AG09319 (cell line): ENCODE measurements at places on chromosomes 1 and 21.

DNA sequence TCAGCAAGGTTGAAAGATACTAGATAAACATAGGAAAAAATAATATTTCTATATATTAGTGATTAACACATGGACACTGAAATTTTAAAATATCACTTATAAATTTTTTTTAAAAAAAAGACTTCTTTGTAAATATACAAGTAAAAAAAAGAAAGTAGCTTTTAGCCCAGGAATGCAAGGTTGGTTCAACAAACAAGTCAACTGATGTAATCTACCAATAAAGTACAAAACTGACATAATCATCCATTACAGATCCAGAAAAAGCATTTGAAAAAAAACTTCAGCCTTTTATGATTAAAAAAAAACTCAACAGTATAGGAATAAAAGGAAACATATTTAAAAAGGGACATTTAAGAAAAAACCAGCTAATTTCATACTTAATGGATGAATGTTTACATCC is 48.4 kb downstream of the TRMT1L start:
- no peak for DNase-seq

- no peak for DNase-seq
Measured at GRCh38 chr1:235642943-235643371, 6.6 kb downstream of the GNG4 start.

GRCh38 chr1:223730479-223731132 is 18.3 kb downstream of the CAPN2 start:
- no peak for DNase-seq

- DNase-seq = no peak
Measured at GRCh38 chr1:175963740-175964139, 220.3 kb upstream of the TNR start.

- DNase-seq = no peak
Measured at GRCh38 chr1:79716447-79716846, 709.9 kb upstream of the ADGRL4 start.

- DNase-seq = no peak
Measured at GRCh38 chr1:105260001-105260400, 1510.3 kb downstream of the AMY1C start.

DNA sequence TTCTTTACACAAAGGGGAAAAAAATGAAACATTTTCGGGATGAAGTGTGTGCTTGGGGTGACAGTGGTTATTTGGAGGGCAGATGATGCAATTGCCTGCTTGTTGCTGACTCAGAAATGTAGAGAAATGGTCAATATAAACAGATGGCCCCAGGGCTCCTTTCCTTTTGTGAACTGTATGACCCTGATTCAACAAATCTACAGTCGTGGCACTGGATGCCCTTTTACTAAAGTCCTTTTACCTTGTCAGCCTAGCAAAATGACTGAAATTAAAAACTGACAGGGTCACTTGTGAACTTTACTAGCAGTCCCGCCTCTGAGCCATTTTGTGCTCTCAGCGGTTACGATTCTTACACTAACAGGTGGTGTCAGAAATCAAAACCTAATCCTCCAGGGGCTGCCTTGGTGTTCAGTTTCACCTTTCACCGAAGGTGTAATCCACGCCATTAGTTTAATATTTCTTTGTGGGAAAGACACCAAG is 49.8 kb downstream of the GREM2 start:
- no peak for DNase-seq

- no peak for DNase-seq
Measured at GRCh38 chr1:28323720-28324119, 5.1 kb upstream of the MED18 start.

GRCh38 chr21:28913071-28913470 is 79.6 kb downstream of the LTN1 start:
- DNase-seq = no peak

- no peak for DNase-seq
Measured at GRCh38 chr1:221810406-221810805, 68.5 kb upstream of the DUSP10 start.

DNA sequence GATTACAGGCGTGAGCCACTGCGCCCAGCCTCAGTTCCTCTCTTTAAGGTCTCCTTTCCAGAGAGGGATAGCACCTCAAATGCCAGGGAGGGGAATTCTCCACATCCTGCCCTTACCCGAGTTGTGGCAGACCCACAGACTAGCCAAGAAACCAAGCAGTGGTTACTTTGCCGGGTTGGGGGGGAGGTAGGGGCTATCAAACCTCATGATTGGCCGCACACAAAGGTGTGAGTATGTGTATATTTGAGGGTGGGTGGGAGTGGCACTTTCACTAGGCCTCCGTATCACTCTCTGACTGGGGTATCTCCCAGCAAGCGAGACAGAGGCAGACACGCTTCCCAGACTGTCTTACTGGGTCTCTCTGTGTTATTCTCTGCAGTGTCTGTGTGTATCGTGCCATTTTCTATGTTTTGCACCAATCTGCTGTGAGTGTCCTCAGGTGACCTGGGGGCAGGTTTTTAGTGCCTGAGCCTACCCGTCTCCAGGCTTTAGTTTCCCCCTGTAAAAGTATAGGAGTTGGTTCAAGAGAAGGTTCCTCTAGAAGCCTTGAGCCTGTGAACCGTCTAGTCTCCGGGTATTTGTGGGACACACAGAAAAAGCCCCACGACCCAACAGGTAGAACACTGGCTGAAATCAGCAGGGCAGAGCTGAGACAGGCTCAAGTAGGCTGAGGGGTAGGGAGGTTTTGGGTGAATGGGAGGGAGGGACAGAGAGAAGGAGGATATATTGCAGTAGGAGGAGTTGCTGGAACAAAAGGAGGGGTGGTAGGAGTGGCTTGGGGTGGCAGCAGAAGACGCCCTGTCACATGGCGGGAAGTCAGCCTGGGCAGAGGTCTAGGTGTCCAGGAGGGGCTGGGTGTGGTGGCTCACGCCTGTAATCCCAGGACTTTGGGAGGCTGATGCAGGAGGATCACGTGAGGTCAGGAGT is 10.3 kb downstream of the LMNA start:
- no peak for DNase-seq

- DNase-seq = no peak
Measured at GRCh38 chr1:108158893-108159453, 41.2 kb downstream of the SLC25A24 start.

GRCh38 chr1:96643519-96643918 is 78.1 kb upstream of the PTBP2 start:
- DNase-seq = no peak

DNA sequence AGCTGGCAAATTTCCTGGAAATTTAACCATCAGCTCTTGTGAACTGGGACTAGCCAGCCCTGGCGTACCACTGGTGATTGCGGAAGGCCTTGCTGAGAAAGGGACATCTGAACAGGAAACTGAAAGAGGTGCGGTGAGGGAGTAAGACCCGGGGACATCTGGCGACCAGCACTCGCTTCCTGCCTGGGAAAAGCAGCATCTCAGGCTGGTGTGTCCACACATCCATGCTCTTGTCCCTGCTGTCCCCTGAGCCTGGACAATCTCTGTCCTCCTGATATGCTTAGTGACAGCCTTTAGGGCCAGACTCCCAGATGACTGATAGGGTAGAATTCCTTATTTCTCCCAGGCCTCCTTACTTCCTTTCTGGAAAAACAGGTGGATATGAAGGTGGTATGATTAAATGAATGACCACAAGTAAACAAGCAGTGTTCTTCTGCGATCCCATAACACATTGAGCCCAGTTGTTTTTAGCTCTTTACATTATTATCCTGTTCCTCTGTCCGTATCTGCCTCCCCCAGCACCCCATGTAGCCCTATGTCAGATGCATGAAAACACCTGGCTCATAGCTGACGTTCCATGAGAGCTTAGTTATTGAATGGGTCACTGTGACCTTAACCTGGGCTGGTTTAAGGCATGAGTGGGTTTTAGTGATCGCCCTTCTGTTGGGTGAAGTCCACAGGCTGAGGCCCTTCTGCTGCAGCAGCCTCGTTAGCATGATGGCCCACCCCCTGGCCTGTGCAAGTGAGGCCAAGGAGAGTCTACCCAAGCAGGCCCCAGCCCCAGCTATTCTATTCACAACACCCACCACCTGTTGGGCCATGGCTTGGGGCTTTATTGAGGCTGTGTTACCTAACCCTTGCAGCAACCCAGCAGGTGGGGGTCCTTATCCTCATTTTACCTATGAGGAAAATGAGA is 76.1 kb upstream of the GADD45A start:
- no peak for DNase-seq

GRCh38 chr1:209861242-209861641 is 33.5 kb downstream of the UTP25 start:
- DNase-seq = no peak

DNA sequence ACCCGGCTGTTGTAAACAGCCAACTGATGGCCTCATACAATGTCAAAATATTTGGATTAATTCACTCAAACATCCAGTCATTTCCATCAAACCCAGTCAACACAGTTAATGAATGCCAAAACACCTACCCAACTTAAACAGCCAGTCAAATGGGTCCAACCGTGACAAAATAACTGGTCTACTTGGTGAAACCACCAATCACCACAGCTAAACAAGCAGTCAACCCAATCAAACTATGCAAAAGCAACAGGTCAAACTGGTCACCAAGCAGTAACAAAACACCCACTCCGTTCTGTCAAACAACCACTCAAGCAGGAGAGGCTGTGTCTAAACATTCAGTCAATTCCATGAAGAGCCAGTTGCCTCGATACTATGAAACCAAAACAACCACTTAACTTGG is 119.2 kb downstream of the FOXD2 start:
- no peak for DNase-seq

- no peak for DNase-seq
Measured at GRCh38 chr1:162372159-162373071, 4.2 kb downstream of the SPATA46 start.

DNA sequence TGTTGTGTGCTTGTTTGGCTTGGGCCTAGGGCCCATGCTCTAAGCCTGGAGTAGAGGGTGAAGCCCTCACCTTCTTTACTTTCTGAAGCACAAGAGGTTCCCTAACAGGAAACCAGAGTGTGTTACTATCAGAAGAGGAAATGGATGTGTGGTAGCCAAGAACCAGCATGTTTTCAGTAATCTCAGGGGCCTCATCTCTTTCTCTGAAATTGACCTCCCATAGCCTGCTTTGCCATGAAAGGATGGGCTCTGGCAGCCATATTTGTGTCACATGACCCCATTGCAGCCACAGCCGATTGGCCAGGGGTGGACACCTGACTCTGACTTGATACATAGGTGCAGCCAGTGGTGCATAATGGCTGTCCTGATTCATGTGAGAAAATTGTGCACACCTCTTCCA is 18.6 kb downstream of the A3GALT2 start:
- DNase-seq = no peak

DNA sequence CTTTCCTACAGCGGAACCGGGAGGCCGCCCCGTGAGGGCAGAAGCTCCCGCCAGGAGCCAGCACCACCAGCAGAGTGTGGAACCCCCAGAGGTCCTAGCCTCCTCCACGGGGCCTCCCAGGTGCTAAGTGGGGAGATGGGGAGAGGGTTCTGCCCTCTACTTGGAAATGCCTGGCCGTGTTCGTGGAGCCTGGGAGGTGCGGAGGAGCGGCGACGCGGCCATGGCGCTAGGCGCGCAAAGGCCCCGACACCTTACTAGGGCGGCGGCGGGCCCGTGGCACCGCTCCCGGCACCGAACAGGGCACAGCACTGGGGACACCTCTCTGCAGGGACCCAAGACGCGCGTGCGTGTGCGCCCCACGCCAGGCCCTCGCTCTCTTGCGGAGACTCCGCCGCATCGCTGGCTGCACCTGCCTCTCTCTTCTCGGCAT is 1.3 kb upstream of the CACNA1E start:
- DNase-seq = no peak

GRCh38 chr1:91567583-91567982 is 66.9 kb downstream of the CDC7 start:
- DNase-seq = no peak

- DNase-seq = no peak
Measured at GRCh38 chr1:41592451-41593125, 108.1 kb upstream of the EDN2 start.

DNA sequence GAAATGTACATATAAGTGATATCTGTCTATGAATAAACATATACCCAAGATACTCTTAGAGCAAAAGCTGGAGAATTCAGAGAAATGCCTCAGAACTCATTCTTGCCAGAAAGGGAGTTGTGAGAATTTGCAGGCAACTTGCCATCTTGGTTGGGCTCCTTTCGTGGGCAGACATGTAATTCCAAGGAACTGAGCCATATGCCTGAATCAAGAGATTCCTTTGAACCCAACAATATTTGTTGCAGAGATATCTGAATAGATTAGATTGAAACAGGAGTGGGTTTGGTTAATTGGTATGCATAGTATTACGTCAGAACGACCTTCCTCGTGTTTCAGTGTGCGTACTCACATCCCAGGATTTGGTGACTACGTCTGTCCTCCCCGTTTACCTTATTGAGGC is 67.0 kb downstream of the TGFB2 start:
- peak; percentile 28 for DNase-seq

DNA sequence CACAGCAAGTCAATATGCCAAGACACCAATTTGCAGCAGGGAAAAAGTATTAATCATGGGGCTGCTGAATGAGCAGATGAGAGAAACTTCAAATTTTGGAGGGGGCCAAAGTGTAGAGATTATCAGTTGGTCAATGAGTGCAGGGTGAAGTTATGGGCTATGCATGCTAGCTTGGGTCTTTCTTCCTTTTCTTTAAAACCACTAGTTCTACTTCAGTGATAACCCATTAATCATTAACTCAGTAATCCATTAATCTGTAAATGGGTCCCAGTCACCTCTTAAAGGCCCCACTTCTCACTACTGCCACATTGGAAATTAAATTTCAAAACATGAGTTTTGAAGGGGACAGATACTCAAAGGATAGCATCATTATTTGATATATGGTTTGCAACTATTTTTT is 688.6 kb upstream of the ADGRL4 start:
- DNase-seq = no peak

DNA sequence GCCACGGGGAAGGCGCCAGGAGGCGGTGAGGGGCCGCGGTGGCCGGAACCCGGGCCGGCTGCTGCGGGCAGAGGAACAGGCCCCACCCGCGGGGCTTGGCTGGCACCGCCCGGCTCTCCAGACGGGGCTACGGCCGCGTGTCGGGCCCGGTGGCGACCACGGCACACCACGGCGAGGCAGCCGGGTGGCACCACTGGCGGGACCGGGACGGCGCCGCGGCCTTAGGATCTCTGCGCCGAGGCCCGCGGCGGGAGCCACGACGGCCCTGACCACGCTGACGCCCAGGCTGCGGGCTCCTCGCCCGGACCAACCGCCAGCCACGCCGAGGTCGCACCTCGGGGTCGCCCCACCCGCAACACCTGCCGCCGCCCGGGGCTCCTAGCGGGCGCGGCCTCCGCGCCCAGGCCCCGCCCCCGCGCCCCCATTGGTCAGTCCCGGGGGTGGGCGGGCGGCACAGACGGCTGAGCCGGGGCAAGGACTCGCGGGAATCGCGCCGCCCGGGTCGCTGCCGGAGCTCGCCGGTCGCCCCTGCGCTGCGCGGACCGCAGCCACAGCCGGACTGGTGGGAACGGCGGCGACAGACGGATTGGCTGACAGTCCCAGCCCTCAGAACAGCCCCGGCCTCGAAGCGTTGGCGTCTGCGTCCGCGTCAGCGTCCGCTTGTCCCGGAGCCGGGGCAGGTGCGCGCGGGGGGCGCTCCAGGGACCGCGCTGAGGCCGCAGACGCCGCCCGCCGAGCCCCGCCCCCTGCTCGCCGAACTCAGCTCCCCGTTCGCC is at the start of gene BMP8A:
BMP8A (plus strand) TSS at position 491 of the 776 bp plus-strand sequence. CDS start 356 bp downstream, outside the sequence.
- DNase-seq = no peak
